CD4-positive, alpha-beta T cell (primary cell): ENCODE measurements at places on chromosomes 2 and 18. TPM values are rescaled to one million over a fixed set of nuclear protein-coding genes. Genes with fewer than 3 reads are reported as not detected.

The SERPINB7 gene
- total RNA-seq = not detected

The DSG2 gene
- total RNA-seq = 0.14 TPM

The COBLL1 gene
- total RNA-seq = 0.53 TPM

The STPG4 gene
- total RNA-seq = not detected

The NPAS2 gene
- 9.8 TPM for total RNA-seq

The ZNF142 gene
- 40.3 TPM for total RNA-seq

The CAMKMT gene
- total RNA-seq = 13.9 TPM

The GALNT3 gene
- total RNA-seq = 2.9 TPM

The MBD5 gene
- total RNA-seq = 49.8 TPM

The ARHGEF4 gene
- total RNA-seq = 4.1 TPM

The FKBP1B gene
- 0.47 TPM for total RNA-seq

The GKN1 gene
- total RNA-seq = not detected

The WDCP gene
- 2.0 TPM for total RNA-seq

The SCN2A gene
- total RNA-seq = not detected

The CLEC4F gene
- not detected for total RNA-seq

The KRCC1 gene
- total RNA-seq = 3.2 TPM

The HOXD4 gene
- total RNA-seq = not detected

The CHRND gene
- not detected for total RNA-seq

The ABCB11 gene
- total RNA-seq = not detected

The SLC23A3 gene
- total RNA-seq = 0.36 TPM

The FNDC4 gene
- not detected for total RNA-seq

The STRADB gene
- 5.6 TPM for total RNA-seq

The SULT6B1 gene
- total RNA-seq = not detected

The MARCHF4 gene
- total RNA-seq = not detected

The IL36RN gene
- not detected for total RNA-seq

The ITGB6 gene
- not detected for total RNA-seq

The ALK gene
- total RNA-seq = not detected

The TMBIM1 gene
- 102 TPM for total RNA-seq

The GBX2 gene
- total RNA-seq = not detected

The OSBPL6 gene
- total RNA-seq = 0.11 TPM

The RTTN gene
- total RNA-seq = 21.4 TPM

The CAPN13 gene
- total RNA-seq = not detected

The FAHD2A gene
- 27.5 TPM for total RNA-seq

The SCN7A gene
- total RNA-seq = not detected

The PID1 gene
- 0.38 TPM for total RNA-seq

The MARCHF7 gene
- total RNA-seq = 61.4 TPM

The KLF7 gene
- total RNA-seq = 96.9 TPM

The MOCOS gene
- total RNA-seq = not detected

The CD226 gene
- total RNA-seq = 74.0 TPM

The CNPPD1 gene
- 43.4 TPM for total RNA-seq

The HOXD13 gene
- total RNA-seq = not detected

The SAG gene
- total RNA-seq = 0.22 TPM

The MBP gene
- 75.4 TPM for total RNA-seq

The NTSR2 gene
- not detected for total RNA-seq

The DNAJC27 gene
- 20.0 TPM for total RNA-seq

The SPATA3 gene
- total RNA-seq = not detected

The KIF1A gene
- not detected for total RNA-seq

The CENPA gene
- 1.0 TPM for total RNA-seq

The CXCR1 gene
- total RNA-seq = 0.08 TPM

The FAM110C gene
- 0.16 TPM for total RNA-seq

The CCBE1 gene
- not detected for total RNA-seq

The TCF23 gene
- not detected for total RNA-seq
